ENCODE measurements at places on chromosomes 6 and 20.

DNA sequence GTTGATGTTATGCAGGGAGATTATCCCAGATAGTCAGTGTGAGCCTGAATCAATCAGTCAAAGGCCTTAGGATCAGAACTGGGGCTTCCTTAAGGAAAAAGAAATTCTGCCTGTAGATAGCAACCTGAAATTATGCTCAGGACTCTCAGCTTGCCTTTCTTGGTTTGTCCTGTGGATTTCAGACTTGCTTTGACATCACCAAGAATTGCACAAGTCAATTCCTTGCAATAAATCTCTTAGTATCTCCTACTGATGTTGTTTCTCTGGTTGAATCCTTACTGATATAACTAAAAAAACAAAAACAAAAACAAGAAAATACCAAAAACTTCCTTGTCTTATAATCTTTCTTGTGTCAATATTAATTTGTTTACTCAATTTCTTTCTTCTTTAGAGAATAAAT is 258.9 kb upstream of the TCF21 start:
- no peak for DNase-seq

- no peak for DNase-seq
Observed at GRCh38 chr20:57993716-57994431, 234.6 kb downstream of the ANKRD60 start.

DNA sequence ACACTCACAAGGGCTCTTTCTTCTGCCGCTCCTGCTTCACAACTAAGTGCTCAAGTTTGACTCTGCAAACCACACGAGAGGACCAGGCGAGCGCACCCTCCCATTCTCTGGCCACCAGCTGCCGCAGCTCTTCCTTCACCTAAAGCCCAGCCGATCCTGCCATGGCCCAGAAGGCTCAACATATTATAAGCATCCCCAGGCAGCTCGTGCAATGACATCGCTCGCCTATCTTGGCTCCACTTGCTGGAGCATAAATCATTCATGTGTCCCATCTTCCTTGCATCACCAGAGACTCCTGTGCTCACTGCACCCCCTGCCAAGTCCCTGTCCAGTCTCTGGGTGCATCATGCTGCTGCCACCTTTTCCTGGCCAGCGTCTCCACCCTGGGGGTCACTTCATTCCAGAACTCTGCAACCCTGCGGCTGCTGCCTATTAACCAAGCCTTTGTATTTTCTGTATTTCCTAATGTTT is 59.0 kb downstream of the PSMG4 start:
- no peak for DNase-seq

GRCh38 chr6:121828146-121828886 is 392.9 kb downstream of the GJA1 start:
- no peak for DNase-seq

DNA sequence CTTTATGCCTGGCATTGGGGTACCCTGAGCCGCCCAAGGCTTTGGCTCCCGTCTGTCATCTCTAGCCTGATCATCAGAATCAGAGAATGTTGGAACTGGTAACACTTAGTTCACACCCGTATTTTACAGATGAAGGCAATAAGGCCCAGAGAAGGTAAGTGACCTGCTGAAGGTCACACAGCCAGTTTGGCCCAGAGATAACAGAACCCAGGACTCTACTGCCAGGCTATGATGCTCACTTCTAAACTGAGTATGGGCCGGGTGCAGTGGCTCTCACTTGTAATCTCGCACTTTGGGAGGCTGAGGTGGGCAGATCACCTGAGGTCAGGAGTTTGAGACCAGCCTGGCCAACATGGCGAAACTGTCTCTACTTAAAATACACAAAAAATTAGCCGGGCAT is 1.8 kb upstream of the TGM6 start:
- no peak for DNase-seq

- DNase-seq, result no peak
Observed at GRCh38 chr6:36805096-36805797, 34.0 kb downstream of the CPNE5 start.

DNA sequence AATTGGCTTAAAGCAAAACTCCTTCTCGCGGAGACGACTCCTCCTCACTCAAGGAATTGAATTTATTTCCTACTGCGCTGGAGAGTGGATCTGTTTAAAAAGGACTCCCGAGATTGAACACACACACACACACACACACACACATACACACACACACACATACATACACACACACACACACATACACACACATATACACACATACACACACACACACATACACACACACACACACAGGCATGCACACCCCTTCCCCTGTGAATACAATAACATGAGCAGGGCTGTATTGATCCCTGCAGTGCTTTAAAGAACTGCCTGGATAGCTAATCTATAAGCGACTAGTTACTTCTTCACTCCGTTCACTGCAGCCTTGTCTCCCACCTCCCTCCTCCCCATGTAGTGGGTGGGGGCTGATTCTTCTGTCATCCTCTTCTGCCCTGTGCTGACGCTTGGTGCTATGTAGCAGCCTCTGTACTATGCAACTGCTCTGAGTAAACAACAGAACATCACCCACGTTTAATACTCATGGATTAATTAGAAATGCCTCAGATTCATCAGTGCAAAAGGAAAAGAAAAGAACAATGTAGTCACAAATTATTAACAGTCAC is 549.0 kb downstream of the CDH26 start:
- no peak for DNase-seq
